NCI-H1092 (cell line): ENCODE measurements at places on chromosomes 7 and 10.
A peak's percentile ranks its signal among the peaks of the same experiment; 100 is the strongest.

DNA sequence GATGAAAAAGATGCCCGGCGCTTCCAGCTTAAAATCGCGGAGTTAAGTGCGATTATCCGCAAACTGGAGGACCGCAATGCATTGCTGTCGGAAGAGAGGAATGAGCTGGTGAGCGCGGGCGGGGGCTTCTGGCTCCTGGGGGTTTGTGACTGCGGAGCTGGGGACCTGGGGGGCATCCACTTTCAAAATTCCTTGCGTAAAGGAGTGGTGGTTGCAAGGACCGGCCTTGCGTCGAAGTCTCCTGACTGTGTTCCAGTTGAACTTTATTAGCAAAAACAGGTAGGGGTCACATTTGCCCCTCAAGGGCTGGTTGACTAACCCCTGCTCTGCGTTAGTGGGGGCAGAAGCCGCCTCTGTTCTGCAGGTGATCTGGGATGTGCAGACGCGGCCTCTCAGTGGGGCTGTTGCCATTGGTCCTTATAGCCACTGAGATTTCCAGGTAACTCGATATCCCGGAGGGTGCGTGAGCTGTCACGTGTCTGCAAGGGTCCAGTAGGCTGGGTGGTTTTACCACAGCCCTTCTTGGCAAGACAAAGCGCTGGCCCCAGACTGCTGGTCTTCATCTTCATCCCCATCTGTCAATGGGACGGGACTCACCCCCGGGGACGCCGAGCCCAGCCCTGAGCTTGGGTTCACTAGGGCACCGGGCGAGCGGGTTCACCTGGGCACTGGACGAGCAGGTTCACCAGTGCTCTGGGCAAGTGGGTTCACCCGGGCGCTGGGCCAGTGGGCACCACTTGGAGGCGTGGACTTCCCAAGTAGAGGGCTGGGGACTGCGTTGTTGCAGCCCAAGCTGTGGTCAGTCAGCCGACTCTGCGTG lies 51.5 kb upstream of the DPYSL4 start:
- no peak for DNase-seq

GRCh38 chr7:128904381-128905197 lies 5.9 kb downstream of the KCP start:
- DNase-seq: peak; percentile 50

- DNase-seq: no peak
Measured at GRCh38 chr10:125003901-125004467, 62.1 kb downstream of the ZRANB1 start.

- no peak for DNase-seq
Measured at GRCh38 chr7:42946627-42946950, 14.4 kb downstream of the MRPL32 start.

DNA sequence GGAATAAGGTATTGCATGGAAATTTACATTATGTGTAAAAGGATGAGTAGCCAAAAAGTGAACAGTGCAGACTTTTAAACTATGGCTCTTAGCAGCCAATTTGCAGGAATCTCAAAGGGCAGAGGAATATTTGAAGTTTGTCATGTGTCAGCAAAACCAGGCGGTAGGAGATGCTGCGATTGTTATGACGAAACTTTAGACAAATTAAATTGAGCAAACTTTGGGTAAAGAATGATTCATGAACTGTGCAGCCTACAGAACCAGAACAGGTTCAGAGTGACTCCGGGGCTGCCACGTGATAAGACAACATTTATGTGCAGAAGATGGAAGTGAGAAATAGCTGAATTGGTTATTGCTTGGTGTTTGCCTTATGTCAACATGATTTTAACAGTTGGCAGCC lies 39.2 kb upstream of the CCDC6 start:
- DNase-seq: no peak

GRCh38 chr10:85900061-85900460 lies 466.5 kb downstream of the GRID1 start:
- no peak for DNase-seq

DNA sequence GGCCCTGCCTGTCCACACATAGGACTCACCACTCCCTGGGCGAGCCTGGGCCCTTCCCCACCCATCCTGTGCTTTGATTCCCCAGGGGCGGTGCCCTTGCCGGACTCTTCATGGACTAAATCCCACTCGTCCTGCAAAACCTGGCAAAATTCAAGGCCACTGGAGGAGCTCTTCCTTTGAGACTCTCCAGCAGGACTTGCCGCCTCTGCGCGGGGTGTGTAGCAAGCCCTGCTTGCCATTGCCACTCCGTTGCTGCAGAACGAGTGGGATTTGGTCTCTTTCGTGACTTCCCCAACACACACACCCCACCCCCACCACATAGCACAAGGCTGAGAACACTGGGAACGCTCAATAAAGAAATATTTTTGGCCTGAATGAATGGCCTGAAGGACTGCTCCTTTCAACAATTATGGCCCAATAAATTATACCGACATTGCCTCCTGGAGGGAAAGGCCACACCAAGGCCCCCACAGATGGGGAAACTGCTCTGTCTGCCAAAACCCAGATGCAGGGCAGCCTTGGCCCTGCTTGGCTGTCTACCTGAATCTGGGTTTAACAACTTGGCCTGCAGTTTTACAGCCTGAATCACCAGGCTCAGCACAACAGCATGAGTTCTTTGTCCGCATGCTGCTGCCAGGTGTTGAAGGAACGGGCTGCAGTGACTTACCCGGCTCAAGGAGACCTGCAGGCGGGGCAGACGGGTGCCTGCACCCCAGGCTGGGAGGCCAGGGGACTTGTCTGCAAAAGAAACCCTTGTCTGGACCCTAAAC lies 72.8 kb upstream of the KAT6B start:
- no peak for DNase-seq

GRCh38 chr10:11063856-11064255 lies 46.2 kb downstream of the CELF2 start:
- DNase-seq: no peak

DNA sequence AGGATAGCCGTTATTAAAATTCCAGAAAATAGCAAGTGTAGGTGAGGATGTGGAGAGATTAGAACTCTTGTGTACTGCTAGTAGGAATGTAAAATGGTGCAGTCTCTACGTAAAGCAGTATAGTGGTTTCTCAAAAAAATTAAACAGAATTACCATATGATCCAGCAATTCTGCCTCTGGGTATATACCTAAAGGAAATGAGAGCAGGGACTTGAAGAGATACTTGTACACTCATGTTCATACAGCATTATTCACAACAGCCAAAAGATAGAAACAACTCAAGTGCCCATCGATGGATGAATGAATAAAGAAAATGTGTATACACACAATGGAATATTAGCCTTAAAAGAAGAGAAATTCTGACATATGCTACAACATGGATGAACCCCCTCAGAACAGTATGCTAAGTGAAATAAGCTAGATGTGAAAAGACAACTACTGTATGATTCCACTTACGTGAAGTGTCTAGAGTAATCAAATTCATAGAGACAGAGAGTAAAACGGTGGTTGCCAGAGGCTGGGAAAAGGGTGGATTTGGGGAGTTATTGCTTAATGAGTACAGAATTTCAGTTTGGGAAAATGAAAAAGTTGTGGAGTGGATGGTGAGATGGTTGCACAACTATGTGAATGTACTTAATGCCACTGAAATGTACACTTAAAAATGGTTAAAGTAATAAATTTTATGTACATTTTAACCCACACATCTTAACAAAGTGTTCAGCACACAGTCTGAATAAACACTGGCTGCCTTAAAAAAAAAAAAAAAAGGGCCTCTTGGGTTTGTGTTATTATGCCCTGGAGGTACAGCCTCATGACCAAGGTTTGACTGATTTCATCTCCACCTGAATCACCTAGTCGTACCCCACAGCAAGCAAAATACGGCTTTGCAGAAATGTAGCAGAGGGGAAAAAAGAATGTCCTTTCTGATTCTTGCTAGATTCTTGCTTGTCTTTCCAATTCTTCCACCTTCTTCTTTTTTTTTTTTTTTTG lies 26.2 kb downstream of the BUB3 start:
- no peak for DNase-seq

DNA sequence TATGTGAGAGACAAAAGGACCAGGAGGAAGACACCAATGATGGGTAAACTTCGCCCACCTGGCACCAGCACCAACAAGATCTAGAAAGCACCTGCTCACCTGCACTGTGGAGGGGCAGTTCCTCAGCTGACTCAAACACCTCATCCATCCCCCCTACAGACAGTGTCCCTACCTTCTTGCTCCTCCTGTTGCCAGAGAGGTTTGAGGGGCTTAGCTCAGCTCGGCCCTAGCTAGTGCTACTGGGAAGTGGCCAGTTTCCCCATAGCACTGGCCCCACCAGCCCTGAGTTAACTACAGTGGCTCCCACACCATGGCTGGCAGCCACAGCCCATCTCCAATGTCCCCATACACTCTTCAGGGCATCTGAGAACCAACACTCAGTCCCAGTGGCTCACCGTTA lies 70.8 kb downstream of the GRID1 start:
- no peak for DNase-seq

DNA sequence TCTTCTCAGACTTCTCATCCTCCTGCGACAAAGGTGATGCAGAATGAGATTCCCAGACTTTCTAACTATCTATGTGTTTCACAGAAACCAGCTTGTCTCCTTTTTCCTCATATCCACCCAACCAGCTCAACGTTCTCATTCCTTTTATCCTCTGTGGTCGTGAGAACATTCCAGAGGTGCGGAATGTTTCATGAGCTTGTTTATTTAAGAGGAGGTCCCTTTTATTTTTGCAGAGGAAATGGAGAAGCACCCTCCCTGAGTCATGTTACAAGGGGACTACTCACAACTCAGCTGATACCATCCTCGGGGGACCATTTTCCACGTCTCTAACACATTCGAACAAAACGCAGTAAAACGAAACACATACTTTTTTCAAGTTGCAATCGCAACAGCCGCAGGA lies 93.2 kb downstream of the ZRANB1 start:
- no peak for DNase-seq

DNA sequence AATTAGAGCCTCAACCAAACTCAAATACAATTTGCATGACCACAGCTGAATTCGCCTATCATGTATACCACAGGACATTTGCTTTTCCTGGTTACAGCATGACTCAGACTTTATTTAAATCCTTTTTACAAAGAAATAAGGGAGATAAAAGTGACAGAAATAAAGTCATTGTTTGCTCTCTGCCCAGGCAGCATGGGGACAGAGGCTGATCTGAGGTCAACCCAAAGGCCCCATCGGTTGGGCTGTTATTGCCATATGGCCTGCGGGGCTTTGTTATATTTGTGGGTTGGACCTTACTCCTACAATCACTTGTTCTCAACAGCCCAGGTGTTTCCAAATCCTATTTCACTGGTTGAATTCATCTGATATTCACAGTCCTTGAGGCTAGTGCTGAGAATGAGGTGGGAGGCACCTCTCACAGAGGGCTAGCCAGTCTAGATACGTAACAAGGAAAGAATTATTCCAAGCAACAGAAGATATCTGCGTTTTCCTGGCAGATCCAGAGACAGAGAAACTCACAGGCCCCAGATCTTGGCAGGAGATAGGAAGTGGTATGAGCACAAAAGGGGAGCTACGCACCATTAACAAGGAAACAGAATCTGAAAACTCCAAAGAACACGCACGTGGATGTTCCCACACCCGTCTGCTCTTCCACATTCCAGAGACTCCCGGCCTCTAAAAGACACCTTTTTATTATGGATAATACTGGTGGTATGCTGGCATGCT lies 117.3 kb downstream of the HIPK2 start:
- no peak for DNase-seq

DNA sequence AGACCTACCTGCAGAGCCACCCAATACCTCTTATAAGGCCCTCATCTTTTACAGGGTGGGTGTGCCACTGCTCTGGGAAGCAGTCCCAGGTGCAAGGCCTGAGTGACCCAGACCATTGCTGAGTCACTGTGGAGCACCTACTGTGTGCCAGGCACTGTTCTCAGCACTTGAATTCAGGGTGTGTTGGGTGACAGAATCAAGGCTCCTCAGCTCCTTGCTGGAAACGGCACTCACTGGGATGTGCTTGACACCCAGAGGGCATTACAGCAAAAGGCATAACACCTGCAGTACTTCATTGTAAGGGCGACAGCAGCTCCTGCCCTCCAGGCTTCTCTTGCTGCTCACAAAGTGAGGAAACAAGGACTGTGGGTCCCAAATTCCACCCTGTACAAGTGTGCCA lies 7.1 kb downstream of the CAMK2B start:
- no peak for DNase-seq

DNA sequence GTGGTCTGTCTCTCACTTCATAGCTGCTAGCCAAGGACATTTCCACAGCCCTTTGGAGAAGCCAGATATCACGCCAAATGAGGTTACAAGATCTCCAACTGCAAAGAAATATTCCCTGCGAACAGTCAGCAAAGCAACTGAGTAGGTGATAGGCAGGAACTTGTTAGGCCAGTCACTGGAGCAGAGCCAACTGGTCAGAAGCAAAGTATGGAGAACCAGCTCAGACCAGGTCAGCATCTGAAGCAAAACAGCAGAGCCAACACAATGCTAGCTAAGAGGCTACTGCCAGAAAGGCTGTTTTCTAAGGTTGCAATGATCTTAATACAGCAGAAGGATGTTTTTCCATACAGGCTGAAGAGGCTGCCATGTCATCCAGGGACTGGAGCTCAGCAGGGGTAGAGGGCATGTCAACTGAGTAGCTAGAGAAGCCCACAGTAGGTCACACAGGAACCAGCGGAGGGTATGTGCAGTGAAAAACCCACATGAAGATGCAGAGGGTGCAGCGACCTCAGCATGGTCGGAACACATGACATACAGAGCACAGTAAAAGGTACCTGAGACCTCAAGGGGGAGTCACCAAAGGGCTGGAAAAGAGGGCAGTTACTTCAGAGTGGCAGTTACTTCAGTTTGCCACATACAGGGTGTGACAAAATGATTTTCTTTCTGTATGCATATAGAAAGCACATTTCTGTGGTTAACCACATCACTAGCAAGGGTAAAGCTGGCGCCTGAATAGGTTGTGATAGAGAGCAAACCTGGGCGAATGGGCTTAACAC lies 8.9 kb downstream of the SEC31B start:
- no peak for DNase-seq

DNA sequence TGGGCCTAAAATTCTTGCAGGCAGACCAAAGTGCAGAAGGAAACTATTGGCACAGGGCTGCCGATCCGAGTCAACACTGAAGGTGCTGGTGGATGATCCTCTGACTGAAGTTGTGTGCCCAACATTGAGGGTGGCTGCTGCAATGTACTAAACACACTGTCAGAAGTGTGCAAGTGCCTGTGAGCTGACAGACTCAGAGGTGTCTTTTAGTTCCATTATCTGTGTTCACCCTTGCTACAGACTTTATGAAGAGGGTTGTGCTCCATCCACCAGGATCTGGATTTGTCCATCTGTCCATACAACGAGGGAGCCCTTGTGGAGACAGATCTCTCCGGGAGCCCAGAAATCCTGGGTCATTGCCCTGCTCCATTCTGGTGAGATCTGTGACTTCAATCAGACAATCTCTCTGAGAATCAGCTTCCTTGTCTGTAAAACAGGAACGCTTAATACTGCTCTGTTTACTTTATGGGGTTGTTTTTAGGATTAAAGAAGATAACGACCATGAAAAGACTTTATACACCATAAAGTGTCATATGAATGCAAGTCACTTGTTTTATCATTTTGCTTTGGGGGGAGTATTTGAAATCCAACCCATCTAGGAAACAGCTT lies 9.5 kb upstream of the TRPV6 start:
- no peak for DNase-seq

DNA sequence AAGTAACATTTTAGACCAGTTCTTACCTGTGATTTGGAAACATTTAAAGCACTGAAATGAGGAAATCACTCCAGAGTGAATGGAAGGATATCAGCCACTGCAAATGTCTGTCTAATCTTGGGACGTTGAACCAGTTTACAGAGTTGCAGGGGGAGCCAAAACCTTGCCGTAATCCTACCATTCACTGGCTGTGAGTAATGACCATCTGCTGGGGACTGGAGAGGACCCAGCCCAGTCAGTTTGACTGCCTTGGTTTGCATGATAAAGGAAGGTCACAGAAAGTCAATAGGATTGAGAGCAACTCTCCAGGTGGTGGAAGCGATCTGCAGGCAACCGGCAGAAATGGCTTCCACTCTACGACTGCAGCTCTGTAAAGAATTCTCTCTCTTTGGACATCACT lies 167.2 kb downstream of the AKR1D1 start:
- peak; percentile 91 for DNase-seq
